ENCODE measurements at places on chromosomes 7 and 10.

- DNase-seq = no peak
Observed at GRCh38 chr7:148939128-148939755, 55.2 kb upstream of the EZH2 start.

- no peak for DNase-seq
Observed at GRCh38 chr7:47288060-47288459, 293.9 kb downstream of the TNS3 start.

DNA sequence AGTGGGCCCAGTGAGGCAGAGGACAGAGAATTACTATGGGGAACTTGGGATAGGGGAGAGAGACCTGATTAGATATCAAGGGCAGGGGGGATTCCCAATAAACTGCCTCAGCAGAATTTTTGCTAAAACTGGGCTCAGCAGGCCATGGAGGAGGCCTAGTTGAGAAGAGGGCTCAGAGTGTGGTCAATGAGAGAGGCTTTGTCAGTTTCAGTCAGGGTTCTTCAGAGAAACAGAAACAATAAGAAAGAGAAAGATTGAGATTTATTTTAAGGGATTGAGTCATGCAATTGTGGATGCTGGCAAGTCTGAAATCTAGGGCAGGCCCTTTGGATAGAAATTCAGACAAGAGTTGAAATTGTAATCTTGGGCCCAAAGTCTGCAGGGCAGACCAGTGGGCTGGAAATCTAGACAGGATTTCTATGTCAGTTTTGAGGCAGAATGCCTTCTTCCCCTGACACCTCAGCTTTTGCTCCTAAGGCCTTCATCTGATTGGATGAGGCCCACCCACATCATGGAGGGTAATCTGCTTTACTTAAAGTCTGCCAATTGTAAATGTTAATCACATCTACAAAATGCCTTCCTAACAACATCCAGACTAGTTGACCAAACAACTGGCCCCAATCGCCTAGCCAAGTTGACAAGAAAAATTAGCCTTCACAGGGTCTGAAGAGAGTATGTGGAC is 33.5 kb upstream of the CCSER2 start:
- DNase-seq = no peak

DNA sequence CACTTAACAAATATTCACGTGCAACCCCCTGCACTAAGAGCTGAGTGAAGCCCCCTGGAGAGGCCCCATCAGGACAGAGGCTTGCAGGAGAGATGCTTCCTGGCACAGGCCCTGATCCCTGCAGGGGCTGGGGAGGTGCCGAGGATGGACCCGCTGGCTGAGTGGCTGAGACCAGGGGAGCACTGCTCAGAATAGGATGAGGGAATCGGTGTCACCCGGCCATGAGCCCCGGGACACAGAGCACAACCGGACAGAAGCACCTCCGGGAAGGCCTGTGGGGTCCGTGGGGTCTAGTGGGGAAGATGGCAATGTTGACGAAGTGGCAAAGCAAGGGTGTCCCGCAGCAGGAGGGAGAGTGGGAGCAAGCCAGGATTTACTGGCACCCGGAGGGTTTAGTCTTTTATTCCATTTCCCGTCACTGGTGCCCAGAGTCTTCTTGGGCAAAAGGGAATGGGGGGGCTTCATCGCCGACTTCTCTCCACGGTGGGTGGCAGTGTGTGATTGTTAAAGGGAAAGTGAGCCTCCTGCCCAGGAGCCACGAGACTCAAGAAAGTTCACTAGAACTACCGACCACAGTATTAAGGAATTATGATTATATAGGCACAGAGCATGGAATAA is 140.7 kb downstream of the ADARB2 start:
- DNase-seq = no peak
